ENCODE measurements at places on chromosomes 2 and 18.

GRCh38 chr2:112910865-112911264 lies at the start of gene IL37:
Gene IL37 (plus strand): TSS chr2:112911165. CDS start chr2:112913013, 1,848 bp downstream.
- DNase-seq, result no peak

- no peak for DNase-seq
These were observed 70.6 kb downstream of the SH3YL1 start for GRCh38 chr2:193141-193671.

DNA sequence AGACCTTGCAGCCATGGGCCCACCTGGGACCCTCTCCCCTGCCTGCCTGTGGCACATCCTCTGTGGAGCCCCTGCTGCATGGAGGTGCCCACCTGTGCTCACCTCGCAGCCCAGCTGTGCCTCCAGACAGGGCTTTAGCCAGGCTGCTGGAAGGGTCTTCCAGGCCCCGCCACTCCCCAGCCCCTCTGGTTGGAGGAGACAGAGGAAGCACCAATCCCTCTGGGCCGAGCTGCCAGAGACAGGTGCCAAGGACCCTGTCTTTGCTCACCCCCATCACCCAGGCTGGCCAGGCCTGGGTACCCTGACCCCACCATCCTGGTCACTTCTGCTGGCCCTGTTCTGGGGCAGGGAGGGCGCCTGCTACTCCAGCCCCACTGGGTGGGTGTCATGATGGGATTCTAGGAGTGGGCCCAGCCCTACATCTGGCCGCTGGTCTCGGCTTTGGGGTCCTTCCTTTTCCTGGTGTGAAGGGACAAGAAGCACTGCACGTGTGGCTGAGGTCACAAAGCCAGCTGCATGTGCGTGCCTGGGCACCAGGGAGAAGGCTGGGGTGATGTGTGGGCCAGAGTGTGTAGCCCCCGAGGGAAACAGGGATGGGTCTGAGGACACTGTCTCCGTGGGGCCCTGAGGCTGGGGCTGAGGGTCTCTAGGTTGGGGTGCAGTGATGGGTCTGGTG lies 9.3 kb upstream of the NEU4 start:
- DNase-seq, result no peak

DNA sequence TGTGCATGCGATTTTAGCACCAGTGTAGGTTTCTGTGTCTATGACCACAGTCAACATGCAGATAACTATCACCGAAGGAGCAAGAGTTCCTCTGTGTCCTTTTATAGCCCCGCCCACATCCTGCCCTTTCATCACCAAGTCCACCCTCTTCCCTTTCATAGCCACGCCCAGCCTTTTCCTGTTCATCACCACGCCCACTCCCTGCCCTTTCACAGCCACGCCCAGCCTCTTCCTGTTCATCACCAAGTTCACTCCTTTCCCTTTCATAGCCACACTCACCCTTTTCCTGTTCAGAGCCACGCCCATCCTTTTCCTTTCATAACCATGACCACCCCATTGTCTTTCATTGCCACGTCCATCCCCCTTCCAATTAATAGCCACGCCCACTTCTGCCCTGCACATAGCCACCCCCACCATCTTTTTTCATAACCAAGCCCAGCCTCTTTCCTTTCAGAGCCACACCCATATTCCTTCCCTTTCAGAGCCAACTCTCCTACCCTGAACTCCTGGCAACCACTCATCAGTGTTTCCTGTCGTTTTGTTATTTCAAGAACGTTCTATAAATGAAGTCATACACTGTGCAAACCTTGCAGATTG lies 273.9 kb downstream of the MYT1L start:
- DNase-seq, result peak; percentile 84

DNA sequence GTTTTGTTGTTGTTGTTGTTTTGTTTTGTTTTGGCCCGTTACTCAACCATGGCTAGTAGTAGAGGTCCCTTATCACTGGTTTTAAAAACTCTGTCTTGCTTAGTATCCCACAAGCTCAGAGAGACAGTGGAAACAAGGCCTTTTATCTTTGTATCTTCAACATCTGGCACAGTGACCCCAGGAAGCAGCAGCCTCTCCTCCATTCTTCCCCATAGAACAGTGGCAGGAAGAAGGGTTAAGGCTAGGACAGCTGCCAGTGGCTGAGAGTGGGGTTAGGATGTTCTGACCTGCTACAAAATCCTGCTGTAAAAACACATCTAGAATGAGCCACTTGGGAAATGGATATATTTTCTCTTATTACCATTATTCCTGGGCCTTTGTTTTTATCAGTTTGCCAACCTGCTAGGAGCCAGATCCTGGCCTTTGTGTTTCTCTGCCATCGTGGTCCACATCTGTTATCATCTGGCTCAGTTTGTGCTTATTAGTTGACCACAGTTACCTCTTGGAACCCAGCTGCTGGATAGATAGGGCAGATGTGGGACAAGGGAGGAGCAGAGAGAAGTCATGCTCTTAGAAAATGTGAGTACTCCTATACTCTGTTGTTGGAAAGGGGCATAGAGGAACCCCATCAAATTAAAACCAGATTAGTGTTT lies 246.8 kb downstream of the AGPS start:
- no peak for DNase-seq

GRCh38 chr2:232540441-232541041 lies 1.0 kb downstream of the CHRNG start:
- no peak for DNase-seq

GRCh38 chr18:7492385-7492784 lies 74.7 kb upstream of the PTPRM start:
- DNase-seq, result no peak

DNA sequence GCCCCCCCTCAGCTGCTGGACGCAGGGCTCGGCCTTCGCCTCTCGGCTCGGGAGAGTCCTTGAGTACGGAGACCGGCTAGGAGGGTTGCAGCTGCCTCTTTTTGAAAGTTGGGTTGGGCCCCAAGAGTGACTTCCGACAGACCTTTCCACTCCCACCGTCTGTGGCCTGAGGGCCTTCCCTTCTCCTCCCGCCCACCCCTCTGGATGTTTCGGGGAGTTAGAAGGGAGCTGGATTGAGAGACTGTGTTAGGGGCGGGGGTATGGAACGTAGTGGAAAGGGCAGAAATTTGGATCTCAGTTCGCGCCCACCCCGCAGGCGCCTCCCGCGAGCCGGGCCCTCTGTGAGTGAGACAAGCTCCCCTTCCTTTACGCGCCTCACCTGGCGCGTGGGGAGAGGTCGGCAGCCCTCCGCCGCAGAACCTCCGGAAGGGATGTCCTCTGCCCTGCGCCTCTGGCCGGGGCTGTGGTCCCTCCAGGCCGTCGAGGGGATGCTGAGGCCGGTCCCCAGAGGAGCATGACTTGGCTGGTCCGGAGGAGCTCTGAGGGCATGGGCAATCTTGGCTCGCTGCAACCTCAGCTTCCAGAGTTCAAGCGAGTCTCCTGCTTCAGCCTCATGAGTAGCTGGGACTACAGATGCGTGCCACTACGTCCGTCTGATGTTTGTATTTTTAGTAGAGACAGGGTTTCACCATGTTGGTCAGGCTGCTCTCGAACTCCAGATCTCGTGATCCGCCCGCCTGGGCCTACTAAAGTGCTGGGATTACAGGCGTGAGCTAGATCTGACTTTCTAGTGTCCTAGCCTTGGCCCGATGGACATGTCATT lies 15.9 kb downstream of the C2orf74 start:
- DNase-seq, result peak; percentile 59

DNA sequence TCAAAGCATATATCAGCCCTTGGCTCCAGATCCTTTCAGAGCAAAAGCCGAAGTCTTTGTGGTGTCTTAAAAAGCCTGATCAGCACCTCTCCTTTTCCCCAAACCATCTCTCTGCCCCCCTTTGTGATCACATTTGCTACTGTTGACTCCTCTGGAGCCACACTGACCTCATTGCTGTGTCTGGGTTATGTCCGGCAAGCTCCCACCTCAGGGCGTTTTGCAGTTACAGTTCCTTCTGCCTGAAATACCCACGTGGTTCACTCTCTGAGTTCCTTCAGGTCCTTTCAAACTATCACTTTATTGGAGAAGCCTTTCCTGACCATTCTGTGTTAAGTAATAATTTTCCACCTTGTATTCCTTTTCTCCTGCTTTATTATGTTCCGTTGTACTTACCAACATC lies 11.8 kb downstream of the C2orf69 start:
- no peak for DNase-seq

DNA sequence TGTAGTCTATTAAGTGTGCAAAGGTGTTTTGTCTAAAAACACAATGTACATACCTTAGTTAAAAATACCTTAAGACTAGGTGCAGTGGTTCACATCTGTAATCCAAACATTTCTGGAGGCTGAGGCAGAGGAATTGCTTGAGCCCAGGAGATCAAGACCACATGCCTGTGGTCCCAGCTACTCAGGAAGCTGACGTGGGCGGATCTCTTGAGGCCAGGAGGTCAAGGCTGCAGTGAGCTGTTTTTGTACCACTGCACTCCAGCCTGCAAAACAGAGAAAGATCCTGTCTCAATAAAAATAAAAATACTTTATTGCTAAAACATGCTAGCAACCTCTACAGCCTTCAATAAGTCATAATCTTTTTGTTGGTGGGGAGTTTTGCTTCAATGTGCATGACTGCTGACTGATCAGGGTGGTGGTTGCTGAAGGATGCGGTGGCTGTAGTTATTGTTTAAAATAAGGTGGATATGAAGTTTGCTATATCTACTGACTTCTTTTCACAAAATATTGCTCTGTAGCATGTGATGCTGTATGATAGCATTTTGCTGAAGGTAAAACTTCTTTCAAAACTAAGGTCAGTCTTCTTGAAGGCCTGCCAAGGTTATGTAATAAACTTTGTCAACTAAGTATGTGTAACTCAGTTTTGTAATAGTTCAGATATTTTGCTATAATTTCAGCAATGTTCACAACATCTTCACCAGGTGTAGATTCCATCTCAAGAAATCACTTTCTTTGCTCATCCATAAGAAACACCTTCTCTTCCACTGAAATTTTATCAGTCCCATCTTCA lies 1238.0 kb upstream of the NRXN1 start:
- no peak for DNase-seq

DNA sequence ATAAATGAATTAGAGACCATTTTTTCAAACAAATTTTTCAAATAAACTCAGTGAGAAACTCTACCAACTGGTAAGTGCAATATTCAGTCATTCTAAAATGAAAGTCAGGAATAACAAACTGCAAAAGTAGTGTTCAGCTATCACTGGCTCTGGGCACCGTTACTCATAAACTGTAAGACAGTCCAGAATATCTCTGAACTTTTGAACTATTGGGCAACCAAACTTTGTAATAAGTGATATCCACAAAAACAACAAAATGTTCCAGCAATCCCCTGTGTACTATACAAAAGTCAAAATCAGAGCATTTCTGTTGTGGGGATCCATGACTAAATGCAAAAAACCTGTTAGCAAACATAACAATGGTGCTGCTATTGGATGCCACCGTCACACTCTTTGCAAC lies 56.3 kb downstream of the SLC25A12 start:
- DNase-seq, result no peak

Data from GM23338 (cell line).